Type B pancreatic cell (in vitro differentiated cells): ENCODE measurements at places on chromosomes 1 and 21. TPM values are rescaled to one million over a fixed set of nuclear protein-coding genes. Genes with fewer than 3 reads are reported as not detected.

Gene SPRR3
- total RNA-seq, result 155 and 164 TPM in 2 replicates

Gene CYP4B1
- total RNA-seq, result 25.7 and 28.9 TPM in 2 replicates

Gene WNT3A
- total RNA-seq, result 0.21 and 6.4 TPM in 2 replicates

Gene UBE2U
- total RNA-seq, result not detected in 2 replicates

Gene NID1
- 12.4 and 65.6 TPM in 2 replicates for total RNA-seq

Gene FAM229A
- 4.7 and 8.7 TPM in 2 replicates for total RNA-seq

Gene MAPKAPK2
- 62.3 and 63.1 TPM in 2 replicates for total RNA-seq

Gene CBS
- 44.1 and 68.6 TPM in 2 replicates for total RNA-seq

DNA sequence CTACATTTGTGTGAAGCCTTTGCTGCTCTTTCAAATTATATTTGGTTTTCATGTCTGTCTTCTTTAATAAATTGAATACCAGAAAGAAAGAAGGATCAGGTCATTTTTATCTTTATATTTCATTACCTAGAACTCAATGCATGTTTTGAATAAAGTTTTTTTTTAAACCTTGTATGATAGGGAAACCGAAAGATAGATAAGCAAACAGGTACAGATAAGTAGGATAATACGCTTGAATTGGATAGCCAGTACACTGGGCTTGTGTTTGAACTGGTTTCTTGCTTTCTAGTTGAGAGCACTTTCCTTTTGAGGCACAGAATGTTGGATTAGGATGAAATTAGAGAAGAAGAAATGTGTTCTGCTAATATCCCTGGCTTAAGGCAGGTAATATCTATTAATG lies 46.9 kb downstream of the PKN2 start:
- no peak for DNase-seq
- peak overlapping the region; percentile 21 for H3K27ac ChIP-seq
- no peak overlapping the region for H3K4me3 ChIP-seq
- H3K36me3 ChIP-seq, result peaks cover 35% of the 10 kb centered on the region

GRCh38 chr1:37656881-37657280 lies 22.2 kb upstream of the RSPO1 start:
- peaks cover 22% of the 10 kb centered on the region for H3K27me3 ChIP-seq
- peaks cover 9% of the 10 kb centered on the region for H3K4me1 ChIP-seq
- H3K4me3 ChIP-seq, result no peak overlapping the region
- H3K36me3 ChIP-seq, result no peaks in the 10 kb centered on the region
- no peak for DNase-seq

- DNase-seq, result no peak
- H3K4me3 ChIP-seq, result no peak overlapping the region
- H3K27ac ChIP-seq, result no peak overlapping the region
- H3K27me3 ChIP-seq, result peaks cover 7% of the 10 kb centered on the region
- H3K4me1 ChIP-seq, result peaks cover 43% of the 10 kb centered on the region
These were observed 5.8 kb upstream of the TGFB2 start for GRCh38 chr1:218339267-218339831.

- peaks cover 4% of the 10 kb centered on the region for H3K4me1 ChIP-seq
- H3K4me3 ChIP-seq, result no peak overlapping the region
- DNase-seq, result peak; percentile 66
- H3K27me3 ChIP-seq, result peaks cover 9% of the 10 kb centered on the region
These were observed 724 bp upstream of the CALML6 start for GRCh38 chr1:1914101-1914970.

DNA sequence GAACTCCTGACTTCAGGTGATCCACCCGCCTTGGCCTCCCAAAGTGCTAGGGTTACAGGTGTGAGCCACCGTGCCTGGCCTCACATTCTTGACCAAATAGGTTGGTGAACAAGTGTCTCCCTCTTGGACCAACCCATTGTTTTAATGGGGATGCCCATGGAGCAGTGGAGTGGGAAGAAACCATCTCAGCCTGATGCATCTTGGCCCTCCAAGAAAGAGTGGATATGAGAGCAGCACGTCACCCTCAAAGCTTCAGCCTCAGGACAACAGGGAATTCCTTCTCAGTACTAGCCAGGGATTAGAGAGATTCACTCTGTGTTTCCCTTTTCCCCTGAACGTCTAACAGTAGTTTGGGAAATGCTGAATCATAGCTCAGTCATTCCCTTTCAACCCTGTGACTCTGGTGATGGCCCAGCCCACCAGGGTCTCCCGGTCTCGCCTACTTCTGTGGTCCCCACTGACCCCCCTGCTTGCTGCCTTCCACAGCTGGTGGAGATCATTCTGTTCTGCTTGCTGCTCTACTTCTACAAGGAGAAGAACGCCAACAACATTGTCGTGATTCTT lies 37.4 kb downstream of the NIPAL3 start:
- no peak for DNase-seq
- H3K4me1 ChIP-seq, result no peaks in the 10 kb centered on the region
- H3K27me3 ChIP-seq, result no peaks in the 10 kb centered on the region
- no peak overlapping the region for H3K4me3 ChIP-seq
- no peak overlapping the region for H3K27ac ChIP-seq

- H3K4me1 ChIP-seq, result no peaks in the 10 kb centered on the region
- H3K27me3 ChIP-seq, result no peaks in the 10 kb centered on the region
- no peak overlapping the region for H3K27ac ChIP-seq
- no peak overlapping the region for H3K4me3 ChIP-seq
These were observed 11.0 kb upstream of the PAQR6 start for GRCh38 chr1:156258859-156259258.

DNA sequence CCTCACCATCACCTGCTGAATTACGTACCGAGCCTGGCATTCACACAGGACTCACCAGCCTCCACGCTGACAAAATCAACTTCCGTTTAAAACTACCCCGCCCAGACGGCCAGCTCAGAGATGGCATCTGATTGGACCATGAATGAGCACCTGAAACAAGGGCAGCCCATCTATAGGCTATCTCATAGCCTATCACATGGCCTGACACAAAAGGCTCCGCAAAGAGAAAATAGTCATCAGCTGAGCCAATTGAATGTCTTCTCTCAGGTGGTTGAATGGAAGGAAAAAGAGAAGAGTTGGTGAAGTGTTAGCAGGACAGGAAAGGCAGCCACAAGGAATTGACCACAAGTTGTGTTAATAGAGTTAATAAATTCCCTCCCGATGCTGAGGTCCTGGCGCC lies 50.6 kb upstream of the ZC3H12A start:
- no peaks in the 10 kb centered on the region for H3K36me3 ChIP-seq
- no peak for DNase-seq
- no peak overlapping the region for H3K4me3 ChIP-seq
- H3K4me1 ChIP-seq, result no peaks in the 10 kb centered on the region
- H3K27me3 ChIP-seq, result peaks cover 48% of the 10 kb centered on the region

GRCh38 chr1:34265396-34265795 lies 88.7 kb downstream of the C1orf94 start:
- no peaks in the 10 kb centered on the region for H3K4me1 ChIP-seq
- no peak overlapping the region for H3K4me3 ChIP-seq
- peaks cover 61% of the 10 kb centered on the region for H3K27me3 ChIP-seq
- DNase-seq, result no peak
- H3K36me3 ChIP-seq, result no peaks in the 10 kb centered on the region
- H3K27ac ChIP-seq, result no peak overlapping the region

DNA sequence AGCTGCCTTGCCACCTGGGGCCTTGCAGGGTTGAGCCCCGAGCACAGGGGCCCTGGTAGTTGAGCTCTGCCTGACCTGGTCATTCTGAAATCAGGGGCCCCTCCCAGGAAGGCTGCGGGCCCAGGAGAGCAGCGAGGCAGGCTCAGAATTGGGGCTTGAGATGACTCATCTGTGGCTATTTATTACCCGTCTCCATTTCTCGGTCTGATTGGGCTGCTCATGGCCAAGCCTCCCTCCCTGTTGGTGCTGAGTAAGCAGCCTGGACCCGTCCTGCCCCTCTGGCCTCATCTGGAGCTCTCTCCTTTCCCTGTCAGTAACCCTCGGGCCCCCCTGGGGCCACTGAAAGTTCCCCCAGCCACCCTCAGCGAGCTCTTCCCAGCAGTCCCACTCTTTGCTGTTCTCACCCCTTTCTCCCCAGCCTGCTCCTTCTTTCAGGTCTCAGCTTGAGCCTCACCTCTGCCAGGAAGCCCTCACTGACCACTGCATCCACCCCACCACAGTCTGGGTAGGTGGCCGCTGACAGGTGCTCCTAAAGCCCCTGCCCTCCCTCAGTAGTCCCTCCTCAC lies 11.0 kb upstream of the TNFRSF8 start:
- H3K27ac ChIP-seq, result peak overlapping the region; percentile 50
- no peaks in the 10 kb centered on the region for H3K27me3 ChIP-seq
- peaks cover 18% of the 10 kb centered on the region for H3K4me1 ChIP-seq
- no peaks in the 10 kb centered on the region for H3K36me3 ChIP-seq
- H3K4me3 ChIP-seq, result peak overlapping the region; percentile 39
- no peak for DNase-seq

GRCh38 chr21:26397545-26397944 lies 175.5 kb downstream of the CYYR1 start:
- H3K4me3 ChIP-seq, result no peak overlapping the region
- no peaks in the 10 kb centered on the region for H3K4me1 ChIP-seq
- H3K27me3 ChIP-seq, result peaks cover 12% of the 10 kb centered on the region

DNA sequence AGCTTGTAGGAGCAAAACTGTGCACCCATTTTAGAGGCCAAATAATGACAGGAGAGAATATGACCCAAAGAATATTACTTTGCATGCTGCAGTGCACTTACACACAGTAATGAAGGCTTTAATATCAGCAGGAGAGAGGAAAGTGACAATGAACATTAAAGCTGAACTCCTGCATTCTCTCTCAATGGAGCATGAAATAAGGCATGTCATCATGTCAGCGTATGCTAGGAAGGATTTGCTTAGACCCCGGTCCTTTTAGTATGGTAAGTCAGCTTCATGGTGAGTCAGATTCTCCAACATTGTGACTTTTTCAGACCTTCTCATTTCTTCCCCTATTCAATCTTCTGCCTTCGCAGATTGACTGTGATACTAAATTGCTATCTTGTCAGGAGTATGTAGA lies 210.7 kb upstream of the TMPRSS15 start:
- no peak overlapping the region for H3K4me3 ChIP-seq
- peaks cover 3% of the 10 kb centered on the region for H3K27me3 ChIP-seq
- no peak overlapping the region for H3K27ac ChIP-seq
- no peak for DNase-seq
- no peaks in the 10 kb centered on the region for H3K36me3 ChIP-seq
- H3K4me1 ChIP-seq, result no peaks in the 10 kb centered on the region

DNA sequence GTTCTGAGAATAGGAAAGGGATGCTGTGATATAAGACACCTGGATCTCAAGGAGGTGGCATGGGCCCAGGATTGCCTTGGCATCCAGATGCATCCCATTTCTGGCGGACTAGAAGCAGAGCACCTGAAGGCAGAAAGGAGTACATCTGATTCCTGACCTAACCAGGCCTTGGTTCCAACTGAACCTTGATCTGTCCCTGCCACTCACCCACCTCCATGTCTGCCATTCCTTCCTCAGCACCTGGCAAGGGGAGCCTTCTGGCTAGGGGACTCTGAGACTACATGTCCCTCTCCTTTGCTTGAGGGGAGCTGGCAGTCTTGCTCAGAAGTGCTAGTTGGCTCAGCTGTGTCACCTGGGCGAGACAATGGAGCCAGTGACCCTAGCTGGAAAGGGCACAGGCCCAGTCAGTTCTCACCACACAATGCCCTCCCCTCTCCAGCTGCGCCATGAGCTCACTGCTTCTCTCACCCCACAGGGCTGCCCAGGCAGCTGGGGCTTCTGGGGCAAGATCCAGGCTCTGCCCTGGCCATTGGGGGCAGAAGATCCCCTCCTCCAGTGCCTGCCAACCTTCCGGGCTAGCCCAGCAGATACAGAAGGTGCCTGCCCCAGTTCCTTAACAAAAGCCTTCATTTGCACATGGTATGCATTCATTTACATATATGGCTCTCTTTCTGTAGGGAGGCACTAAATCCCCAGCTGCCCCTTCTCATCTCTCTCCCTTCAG lies 2.9 kb downstream of the IGSF8 start:
- H3K4me3 ChIP-seq, result peak overlapping the region; percentile 60
- H3K27ac ChIP-seq, result peak overlapping the region; percentile 25
- DNase-seq, result no peak
- no peaks in the 10 kb centered on the region for H3K27me3 ChIP-seq
- peaks cover 22% of the 10 kb centered on the region for H3K4me1 ChIP-seq
- no peaks in the 10 kb centered on the region for H3K36me3 ChIP-seq
